A549 treated with Mapracorat at 1 μM for 4 hours (cell line): ENCODE measurements at places on chromosomes 13 and 19. TPM values are rescaled to one million over a fixed set of nuclear protein-coding genes. Genes with fewer than 3 reads are reported as not detected.

GJA3 gene
- total RNA-seq, result 0.83 to 1.4 TPM (median 1.3 TPM) in 5 replicates

IFNL1 gene
- total RNA-seq, result 0.39 TPM in 1 of 5 replicates, not detected in the others

SLC25A41 gene
- 0.11 to 0.20 TPM (median 0.17 TPM) in 4 of 5 replicates, not detected in the other for total RNA-seq

PRODH2 gene
- 0.16 to 0.53 TPM (median 0.34 TPM) in 5 replicates for total RNA-seq

CGB8 gene
- total RNA-seq, result 2.4 to 3.4 TPM (median 3.2 TPM) in 5 replicates

PHLDB3 gene
- 9.2 to 10.6 TPM (median 9.9 TPM) in 5 replicates for total RNA-seq

ITGBL1 gene
- total RNA-seq, result 1.0 to 1.8 TPM (median 1.5 TPM) in 5 replicates

CYP4F12 gene
- 1.7 to 2.1 TPM (median 2.0 TPM) in 5 replicates for total RNA-seq

KLF2 gene
- 14.6 to 29.9 TPM (median 29.3 TPM) in 5 replicates for total RNA-seq

KIR3DL1 gene
- not detected in 5 replicates for total RNA-seq

AMH gene
- 7.6 to 24.5 TPM (median 15.3 TPM) in 5 replicates for total RNA-seq

C3 gene
- total RNA-seq, result 40.6 to 52.1 TPM (median 49.5 TPM) in 5 replicates

ERICH6B gene
- not detected in 5 replicates for total RNA-seq

NALCN gene
- total RNA-seq, result 3.2 to 4.6 TPM (median 4.1 TPM) in 5 replicates

KCNJ14 gene
- total RNA-seq, result 0.77 to 2.1 TPM (median 1.1 TPM) in 5 replicates
